ENCODE measurements at places on chromosomes 2 and 18.

GRCh38 chr2:99801327-99801901 is 311.6 kb upstream of the REV1 start:
- DNase-seq = no peak

GRCh38 chr18:74378179-74378682 is 62.6 kb downstream of the C18orf63 start:
- DNase-seq = no peak

DNA sequence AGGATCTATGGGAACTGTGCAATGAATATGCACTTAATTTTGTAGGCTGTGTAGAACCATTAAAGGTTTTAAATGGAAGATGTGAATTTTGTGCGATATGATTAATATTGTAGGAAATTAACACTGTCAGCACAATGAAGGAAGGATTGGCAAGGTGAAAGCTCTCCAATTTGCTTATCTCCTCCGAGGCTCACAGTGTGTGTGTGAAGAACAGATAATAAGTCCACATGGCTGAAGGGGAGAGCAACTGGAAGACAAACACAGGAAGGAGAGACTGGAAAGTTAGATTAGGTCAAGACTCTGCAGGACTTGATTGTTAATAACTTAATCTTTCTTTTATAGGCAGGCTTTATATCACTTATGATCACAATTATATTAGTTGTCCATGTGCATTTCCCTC is 269.7 kb upstream of the VRK2 start:
- DNase-seq = no peak

- DNase-seq = no peak
These were observed 6.7 kb upstream of the IL1A start for GRCh38 chr2:112791019-112791418.

- DNase-seq = no peak
These were observed 67.0 kb downstream of the TTC21B start for GRCh38 chr2:165886487-165887146.

DNA sequence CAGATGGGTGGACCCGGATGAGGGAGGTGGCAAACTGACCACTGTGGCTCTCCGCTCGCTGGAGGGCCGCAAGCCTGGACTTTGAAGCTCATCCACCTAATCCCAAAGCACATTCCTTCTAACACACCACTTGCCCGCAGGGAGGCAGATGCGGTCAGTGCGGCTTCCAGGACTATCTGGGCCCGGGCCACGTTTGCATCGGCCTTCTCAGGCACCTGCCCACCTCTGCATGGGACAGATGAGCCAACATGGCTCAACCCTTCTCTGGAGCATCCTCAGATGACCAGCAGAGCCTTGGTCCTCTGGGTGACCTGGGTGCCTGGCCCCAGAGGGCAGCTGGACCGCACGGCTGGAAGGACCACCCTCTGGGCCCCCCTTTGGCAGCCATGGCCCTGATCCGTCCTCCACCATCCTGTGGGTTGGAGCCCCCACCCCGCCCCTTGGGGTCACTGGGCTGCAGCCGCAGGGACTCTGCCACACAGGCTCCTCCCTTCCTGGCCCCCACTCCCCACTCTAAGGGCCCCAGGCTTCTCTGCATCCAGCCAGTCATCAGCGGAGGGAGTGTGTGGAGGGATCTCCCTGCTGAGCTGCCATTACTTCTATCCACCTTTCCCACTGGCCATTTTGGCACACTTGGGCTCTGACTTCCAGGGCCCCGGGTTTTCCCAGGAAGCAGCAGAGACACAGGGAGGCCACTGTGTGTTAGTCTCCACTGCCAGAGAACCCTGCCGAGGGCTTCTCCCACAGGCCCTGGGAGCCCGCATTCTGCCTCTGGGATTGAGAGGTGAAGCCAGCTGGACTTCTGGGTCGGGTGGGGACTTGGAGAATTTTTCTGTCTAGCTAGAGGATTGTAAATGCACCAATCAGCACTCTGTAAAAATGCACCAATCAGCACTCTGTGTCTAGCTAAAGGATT is 12.3 kb downstream of the HDAC4 start:
- no peak for DNase-seq

- no peak for DNase-seq
These were observed 20.3 kb upstream of the CYP1B1 start for GRCh38 chr2:38095996-38096861.

GRCh38 chr2:56739413-56739812 is 555.6 kb downstream of the CCDC85A start:
- DNase-seq = no peak

DNA sequence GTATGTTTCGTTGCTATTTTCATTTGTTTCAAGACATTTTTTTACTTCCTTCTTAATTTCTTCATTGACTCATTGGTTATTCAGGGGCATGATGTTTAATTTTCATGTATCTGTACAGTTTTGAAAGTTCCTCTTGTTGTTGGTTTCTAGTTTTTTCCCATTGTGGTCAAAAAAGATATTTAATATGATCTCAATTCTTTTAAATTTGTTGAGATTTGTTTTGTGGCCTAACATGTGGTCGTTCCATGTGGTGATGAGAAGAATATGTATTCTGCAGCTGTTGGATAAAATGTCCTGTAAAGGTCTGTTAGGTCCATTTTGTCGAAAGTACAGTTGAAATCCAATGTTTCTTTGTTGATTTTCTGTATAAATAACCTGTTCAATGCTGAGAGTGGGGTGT is 110.3 kb upstream of the MAP4K4 start:
- no peak for DNase-seq

DNA sequence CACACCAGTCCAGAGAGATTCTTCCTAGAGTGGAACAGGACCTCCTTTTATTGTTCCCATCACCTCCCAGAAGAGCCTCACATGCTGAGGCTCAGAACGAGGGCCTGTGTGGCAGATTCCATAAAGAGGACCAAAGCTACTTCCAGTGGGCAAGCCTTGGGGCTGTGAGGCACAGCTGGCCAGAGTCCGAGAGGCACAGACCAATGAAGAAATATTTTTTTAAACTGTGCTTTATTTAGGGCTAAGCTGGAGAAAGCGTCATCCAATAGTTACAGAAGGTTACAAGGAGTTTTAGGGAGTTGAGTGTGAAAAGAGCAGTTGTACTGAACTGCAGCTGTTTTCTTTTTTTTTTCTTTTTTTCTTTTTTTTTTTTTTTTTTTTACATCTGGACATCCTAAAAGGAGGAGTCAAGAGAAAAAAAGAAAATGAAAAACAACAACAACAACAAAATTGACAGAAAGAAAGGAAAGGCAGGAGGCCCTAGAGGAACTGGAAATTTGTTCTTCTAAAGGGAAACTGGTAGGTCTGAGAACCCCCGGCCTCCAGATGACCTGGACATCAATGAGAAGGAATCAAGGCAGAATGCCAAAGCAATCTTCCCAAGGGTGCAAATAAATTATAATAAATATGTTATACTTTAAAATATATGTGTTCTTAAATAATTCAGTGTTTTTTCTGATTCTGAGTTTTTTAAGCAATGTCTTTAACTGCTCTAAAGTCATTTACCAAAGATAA is 322.6 kb downstream of the CELF4 start:
- no peak for DNase-seq

DNA sequence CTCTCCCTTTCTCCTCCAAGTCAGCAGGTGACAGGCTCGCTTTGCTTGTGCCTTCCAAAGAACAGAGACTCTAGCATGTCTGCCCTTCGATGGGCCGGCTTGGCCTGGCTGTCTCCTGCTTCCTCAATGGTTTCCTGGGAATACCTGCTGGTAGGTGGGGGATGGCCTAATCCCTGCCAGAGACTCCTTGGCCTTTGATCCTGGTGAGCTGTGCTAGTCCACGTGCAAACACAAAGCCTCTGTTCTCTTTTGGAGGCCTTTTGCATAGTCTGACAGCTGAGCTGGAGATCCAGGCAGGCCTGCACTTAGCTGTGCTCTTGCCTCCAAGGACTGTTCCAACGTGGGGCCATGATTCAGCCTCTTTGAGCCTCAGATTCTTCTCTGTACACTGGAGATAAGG is 67.6 kb downstream of the ARL4C start:
- DNase-seq = no peak

- no peak for DNase-seq
These were observed 680.7 kb downstream of the EPHA4 start for GRCh38 chr2:220891405-220891804.

GRCh38 chr2:38448692-38449410 is 71.8 kb upstream of the ATL2 start:
- DNase-seq = no peak

GRCh38 chr2:43745457-43745856 is 28.4 kb upstream of the DYNC2LI1 start:
- no peak for DNase-seq

GRCh38 chr2:215845839-215846586 is 167.3 kb downstream of the MREG start:
- no peak for DNase-seq

DNA sequence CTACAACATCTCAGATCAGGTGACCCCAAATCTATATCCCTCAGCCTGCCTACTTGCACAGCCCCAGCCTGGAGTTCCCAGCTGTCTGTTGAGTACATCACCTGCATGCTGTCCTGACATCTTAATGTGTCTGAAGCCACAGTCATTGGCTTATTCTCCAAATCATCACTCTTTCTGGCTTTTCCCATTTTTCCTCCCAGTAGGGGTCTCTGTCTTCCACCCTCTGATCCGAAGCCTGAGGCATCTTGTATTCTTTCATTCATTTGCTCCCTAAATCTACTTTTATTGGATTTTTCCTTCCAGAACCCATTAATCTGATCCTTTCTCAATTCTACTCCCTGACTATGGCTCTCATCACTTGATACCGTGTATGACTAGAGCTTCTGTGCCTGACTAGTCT is 332.9 kb upstream of the DCC start:
- DNase-seq = no peak

DNA sequence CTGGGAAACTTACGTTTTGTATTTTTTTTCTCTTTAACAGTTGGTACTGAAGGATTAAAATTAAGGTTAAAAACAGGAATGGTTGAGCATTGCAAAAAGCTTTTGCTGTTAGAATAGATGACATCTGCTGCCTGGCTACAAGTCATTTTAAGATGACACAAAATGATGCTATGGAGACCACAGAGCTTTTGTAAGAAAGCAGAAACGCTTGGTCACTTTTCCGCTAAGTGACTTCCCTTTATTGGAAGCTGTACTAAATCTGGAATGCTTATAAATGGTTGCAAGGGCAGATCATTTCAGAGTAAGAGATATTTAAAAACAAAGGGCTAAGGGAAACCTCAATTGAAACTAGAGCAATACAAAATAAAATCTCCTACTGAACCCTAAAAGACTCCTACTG is 544.0 kb downstream of the STK39 start:
- DNase-seq = no peak

- DNase-seq = no peak
These were observed 41.6 kb upstream of the ST3GAL5 start for GRCh38 chr2:85930129-85931124.

DNA sequence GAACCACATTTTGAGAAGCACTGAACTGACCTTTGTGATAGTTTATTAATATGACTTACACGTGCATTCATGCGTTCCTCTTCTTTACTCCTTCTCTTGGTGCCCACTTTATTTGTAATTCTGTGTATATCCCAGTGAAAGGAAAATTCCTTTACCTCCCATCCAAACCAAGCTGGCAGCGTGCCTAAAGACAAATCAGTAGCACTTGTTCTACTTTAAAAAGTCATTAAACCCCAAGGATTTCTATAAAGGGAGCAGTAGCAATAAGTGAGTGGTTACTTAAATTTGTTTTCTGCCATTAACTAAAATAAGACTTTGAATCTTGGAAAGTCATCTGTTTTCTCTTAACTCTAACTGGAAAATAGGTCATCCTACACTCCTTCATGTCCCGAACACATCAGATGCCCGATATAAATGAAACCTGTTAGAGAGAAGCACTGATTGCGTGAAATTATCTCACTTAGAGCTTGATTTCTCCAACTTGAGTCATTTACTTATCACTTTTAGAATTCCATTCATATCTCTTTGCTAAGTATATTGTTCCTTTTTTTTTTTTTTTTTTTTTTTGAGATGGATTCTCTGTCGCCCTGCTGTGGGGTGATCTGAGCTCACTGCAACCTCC is 10.7 kb downstream of the PIK3C3 start:
- no peak for DNase-seq

GRCh38 chr18:68991286-68991685 is 193.4 kb downstream of the CCDC102B start:
- no peak for DNase-seq

GRCh38 chr2:37232131-37232933 is 874 bp downstream of the NDUFAF7 start:
- DNase-seq = no peak

DNA sequence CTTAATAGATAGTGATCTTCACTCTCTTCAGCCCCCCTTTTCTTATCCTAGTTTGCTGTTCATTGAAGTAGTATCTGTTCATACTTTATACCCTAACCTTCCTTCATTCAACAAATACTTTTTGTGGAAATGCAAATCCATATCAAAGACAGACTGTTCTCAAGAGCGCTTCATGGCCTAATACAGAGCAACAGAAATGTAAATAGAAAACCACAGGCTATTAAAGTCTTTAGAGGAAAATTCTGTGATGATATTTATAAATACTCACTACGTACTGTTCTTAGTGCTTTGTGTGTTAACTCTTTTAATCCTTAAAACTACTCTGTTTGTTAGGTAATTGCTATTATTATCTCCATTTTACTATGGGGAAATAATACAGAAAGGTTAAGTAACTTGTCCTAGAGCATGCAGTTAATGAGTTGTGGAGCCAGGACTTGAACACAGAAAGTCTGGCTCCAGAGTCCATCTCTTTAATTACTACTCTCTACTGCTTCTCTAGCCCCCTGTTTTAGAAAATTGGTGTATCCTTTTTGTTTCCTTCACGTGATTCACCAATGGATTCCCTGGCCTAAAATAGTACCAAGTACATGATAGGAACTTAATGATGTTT is 2.9 kb downstream of the MDH1 start:
- DNase-seq = no peak

GRCh38 chr2:41943159-41943558 is 104.7 kb upstream of the PKDCC start:
- DNase-seq = no peak

- DNase-seq = no peak
These were observed 884.8 kb upstream of the ZEB2 start for GRCh38 chr2:145404690-145405089.

- no peak for DNase-seq
These were observed 18.4 kb upstream of the TMEM17 start for GRCh38 chr2:62524293-62524941.

- no peak for DNase-seq
These were observed 14.0 kb upstream of the HRH4 start for GRCh38 chr18:24446453-24446852.

GRCh38 chr2:9941996-9942390 is 9.5 kb upstream of the GRHL1 start:
- DNase-seq = no peak
